Stimulated activated CD4-positive, alpha-beta T cell treated with anti-CD3 and anti-CD28 coated beads, Interleukin-1b, Interleukin-23, amount 100 ng/mL, for 1 hour (primary cell): ENCODE measurements at places on chromosomes 2 and 18.

GRCh38 chr2:234355021-234355720 lies 141.7 kb downstream of the ARL4C start:
- no peak for DNase-seq

GRCh38 chr18:36455931-36456330 lies 158.4 kb downstream of the FHOD3 start:
- no peak for DNase-seq

DNA sequence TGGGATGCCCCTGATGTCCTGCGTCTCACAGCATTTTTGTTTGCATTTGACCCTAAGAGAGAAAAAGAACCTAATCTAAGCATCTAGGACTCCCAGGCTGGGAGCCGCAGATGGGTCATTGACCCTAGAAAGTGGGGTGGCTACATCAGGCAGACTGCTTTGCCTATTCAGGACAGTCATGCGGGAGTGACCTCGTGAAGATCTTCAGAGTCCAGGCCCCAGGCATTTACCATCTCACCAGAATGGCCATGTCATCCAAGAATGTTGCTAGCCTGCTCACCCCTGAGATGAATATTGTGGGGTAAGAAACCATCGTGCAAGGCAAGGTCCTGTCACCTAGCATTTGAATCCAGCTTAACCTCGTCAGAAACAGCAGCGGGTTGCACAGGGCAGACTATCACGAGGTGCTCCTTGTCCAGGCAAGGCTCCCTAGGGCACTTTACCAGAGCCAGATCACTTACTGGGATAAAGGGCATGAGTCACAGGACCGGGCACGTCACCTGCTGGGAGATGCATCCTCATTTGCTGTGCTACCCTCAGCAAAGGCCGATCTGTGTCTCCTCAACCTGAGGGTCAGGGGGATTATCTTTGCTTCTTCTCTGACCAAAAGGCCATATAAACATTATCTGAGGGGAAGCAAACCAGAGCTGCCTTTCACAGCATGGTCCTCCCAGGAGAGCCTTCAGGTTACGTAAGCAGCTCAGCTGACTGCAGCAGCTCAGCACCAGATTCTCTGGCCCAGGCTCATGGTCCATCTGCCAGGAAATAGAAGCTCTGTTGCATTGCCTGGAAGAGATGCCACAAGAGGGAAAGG lies 162.3 kb downstream of the ACKR3 start:
- no peak for DNase-seq

- no peak for DNase-seq
These were observed 368.2 kb upstream of the FANCL start for GRCh38 chr2:58609326-58609725.

DNA sequence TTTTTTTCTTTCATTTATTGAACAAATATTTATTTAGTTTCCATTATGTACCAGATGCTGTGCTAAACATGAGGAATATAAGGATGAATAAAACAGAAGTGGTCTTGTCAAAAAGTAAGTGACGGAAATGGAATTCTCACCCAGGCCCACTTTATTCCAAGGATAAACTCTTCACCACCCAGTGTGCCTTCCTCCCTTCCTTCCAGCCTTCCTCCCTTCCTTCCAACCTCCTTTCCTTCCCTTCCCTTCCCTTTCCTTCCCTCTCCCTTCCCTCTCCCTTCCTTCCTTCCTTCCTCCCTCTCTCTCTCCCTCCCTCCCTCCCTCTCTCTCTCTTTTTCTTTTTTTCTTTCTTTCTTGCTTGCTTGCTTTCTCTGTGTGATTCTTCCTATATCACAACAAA lies 240.8 kb downstream of the DPP10 start:
- no peak for DNase-seq

DNA sequence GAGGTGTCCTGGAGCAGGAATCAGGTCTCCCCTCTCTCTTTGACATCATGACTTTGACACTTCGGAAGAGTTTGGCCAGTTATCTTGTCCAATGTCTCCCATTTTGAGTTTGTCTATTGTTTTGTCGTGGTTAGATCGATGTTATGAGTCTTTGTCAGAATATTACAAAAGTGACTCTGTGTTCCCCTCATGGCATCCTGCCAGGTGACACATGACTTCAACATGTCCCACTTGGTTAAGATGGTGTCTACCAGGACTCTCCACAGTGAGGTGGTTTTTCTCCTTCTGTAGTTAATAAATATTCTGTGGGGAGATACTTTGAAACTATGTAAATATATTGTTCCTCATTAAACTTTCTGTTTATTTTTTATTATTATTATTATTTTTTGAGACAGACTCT lies 76.6 kb upstream of the BZW1 start:
- DNase-seq, result no peak

GRCh38 chr2:121177896-121178295 lies 107.1 kb downstream of the TFCP2L1 start:
- DNase-seq, result no peak

DNA sequence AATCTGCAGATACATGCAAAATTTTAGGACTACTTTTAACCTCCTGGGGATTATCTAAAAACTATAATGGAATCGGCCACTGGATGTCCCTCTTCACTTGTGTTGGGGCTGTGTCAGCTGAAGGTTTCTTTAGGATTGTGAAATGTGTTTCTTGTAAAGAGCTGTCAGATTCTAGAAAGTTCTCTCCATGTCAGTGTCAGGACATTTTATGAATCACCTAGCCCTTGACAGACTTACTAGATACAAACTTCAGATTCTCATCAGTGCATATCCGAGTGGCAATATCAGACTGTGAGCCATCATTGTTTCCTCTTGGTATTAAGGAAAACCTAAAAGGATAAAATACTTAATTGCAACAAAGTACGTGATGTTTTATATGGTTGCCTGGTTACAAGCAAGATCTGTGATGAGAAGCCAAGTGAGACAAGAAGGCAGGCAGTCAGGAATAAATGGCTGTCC lies 107.3 kb downstream of the CPS1 start:
- DNase-seq, result no peak

GRCh38 chr18:74455386-74455785 lies 1.7 kb downstream of the DIPK1C start:
- no peak for DNase-seq

DNA sequence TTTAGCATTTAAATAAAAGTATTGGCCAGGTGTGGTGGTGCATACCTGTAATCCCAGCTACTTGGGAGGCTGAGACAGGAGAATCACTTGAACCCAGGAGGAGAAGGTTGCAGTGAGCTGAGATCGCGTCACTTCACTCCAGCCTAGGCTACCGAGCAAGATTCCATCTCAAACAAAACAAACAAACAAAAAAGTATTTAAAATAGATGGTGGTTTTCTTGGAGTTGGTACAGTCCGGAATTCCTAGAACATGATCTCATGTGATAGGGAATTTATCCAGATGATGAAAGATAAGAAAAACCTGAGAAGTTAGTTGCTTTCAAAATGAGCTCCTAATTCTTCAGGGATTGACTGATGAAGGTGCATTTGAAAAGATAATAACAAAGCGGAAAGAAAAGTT lies 62.0 kb downstream of the BIRC6 start:
- DNase-seq, result no peak

- DNase-seq, result no peak
These were observed 54.9 kb downstream of the VRK2 start for GRCh38 chr2:58101500-58101899.
